NCI-H1436 (cell line): ENCODE measurements at places on chromosomes 11 and 22.

DNA sequence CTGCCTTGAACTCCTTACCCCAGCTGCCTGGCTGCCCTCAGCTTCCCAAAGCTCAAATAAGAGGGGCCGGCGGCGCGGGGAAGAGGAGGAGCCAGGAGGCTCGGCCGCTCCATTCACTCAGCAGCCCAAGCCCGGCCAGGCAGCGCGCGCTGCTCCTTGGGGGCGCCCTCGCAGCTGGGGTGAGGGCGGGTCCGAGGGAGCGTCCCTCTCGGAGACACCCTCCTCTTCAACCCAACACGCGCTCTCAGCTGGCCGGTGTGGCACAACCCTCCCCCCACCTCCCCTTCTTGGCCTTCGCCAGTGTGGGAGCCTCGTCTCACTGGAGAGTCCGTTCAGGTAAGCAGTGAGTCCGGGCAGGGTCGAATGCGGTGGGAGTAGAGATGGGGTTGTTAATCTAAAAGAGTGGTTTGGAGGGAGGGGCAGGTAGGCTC lies at the start of gene WT1:
Gene WT1 (minus strand): TSS at position 29 of the 431 bp plus-strand sequence.
- no peak for DNase-seq

- DNase-seq = no peak
These were observed 89.1 kb downstream of the FAM76B start for GRCh38 chr11:95700471-95700817.

- no peak for DNase-seq
These were observed 31.0 kb downstream of the TMPRSS5 start for GRCh38 chr11:113675003-113675561.

- no peak for DNase-seq
These were observed 59.8 kb downstream of the CEP57 start for GRCh38 chr11:95850137-95850536.

GRCh38 chr11:57468276-57468675 lies 7.9 kb downstream of the RTN4RL2 start:
- DNase-seq = no peak

DNA sequence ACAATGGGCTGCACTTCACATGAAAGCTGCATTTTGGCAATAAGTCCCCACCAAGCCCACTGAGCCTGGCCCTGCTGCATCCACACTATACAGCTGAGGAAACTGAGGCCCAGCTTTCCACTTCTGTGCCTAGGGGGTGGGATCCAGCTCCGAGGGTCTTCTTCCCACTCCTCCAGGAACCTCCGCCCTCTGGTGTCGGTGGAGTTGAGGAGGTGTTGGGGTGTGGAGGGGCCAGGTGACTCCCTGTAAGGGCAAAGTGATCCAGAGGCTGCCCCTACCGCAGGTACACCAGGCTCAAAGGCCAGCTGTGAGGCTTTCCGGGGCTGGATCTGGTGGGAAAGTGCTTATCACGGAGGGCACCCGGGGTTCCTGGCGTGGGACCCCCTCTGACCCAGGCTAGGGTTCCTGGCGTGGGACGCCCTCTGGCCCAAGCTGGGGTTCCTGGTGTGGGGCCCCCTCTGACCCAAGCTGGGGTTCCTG lies 125.0 kb downstream of the KCNQ1 start:
- DNase-seq = no peak

DNA sequence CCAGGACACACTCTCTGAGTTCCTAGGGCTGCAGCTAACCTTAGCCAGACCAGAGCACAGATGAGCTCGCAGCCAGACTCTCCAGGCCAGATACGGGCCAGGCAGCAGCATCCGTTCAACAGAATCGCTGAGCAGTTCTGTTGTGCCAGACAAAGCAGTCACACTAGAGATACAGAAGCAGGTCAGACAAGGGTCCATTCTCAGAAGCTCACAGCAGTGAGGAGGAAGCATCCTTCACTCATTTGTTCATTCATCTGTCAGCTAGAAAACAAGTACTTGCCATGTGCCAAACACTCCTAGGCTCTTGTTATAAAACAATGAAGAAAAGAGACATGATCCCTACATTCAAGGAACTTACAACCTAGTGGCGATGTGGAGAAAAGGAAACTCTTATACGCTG lies 2.6 kb downstream of the LMO2 start:
- no peak for DNase-seq

GRCh38 chr11:112160091-112160848 lies 3.6 kb downstream of the IL18 start:
- DNase-seq = no peak

DNA sequence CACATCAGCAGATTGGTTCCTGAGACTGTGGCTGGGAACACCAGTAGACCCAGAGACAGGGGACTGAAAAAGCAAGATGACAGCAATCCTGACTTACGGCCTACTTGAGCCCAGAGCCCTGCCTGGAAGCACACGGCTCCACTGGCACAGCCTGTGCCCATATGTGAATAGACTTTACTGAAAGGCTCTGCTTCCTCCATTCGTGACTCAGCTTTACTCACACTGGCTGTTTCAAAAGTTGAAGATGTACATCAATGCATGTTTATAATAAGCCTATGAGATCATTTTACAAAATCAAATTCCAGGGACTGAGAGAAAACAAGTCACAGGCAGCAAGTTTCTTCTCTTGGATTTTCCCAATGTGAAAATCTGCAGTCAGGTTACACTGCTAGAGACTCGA lies 134.6 kb upstream of the TEAD1 start:
- DNase-seq = no peak

DNA sequence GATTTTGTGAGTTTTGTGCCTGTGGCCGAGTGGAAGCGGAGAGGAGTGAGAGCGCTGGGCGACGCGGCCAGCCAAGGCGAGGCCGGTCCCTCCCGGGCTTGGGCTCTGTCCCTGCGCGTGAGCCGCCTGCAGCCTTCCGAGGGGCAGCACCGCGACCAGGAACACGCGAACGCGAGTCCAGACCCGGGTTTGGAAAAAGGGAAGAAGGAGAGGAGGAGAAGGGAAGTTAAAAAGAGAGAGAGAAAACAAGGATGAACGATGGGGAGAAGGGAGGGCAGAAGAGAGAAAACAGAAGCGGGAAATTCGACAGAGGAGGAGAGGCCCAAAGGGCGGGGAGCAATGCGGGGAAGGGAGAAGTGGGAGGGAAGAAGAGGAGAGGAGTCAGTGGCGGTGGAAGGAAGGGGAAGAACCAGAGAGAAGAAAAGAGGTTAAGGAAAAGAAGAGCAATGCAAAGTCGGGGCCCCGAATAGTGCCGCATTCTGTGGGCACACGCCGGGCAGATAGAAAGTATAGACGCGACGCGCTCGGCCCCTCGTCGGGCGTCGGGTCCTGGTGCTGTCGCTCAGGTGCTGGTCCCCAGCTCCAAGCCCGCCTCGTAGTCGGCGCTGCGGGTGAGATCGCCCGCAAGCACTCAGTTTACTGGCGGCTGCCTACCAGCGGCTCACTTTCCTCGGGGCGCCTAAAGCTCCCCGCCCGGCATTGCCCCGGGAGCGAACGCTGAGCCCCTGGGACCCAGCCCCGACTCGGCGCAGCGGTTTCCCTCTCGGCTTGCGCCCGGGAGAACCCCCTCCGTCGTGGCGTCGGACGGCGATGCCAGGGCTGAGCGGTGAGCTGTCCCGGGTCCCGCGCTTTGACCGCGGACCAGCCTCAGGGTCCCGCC lies 2.8 kb upstream of the BARX2 start:
- DNase-seq = no peak

GRCh38 chr11:128776424-128777284 lies 82.8 kb downstream of the FLI1 start:
- DNase-seq = no peak

DNA sequence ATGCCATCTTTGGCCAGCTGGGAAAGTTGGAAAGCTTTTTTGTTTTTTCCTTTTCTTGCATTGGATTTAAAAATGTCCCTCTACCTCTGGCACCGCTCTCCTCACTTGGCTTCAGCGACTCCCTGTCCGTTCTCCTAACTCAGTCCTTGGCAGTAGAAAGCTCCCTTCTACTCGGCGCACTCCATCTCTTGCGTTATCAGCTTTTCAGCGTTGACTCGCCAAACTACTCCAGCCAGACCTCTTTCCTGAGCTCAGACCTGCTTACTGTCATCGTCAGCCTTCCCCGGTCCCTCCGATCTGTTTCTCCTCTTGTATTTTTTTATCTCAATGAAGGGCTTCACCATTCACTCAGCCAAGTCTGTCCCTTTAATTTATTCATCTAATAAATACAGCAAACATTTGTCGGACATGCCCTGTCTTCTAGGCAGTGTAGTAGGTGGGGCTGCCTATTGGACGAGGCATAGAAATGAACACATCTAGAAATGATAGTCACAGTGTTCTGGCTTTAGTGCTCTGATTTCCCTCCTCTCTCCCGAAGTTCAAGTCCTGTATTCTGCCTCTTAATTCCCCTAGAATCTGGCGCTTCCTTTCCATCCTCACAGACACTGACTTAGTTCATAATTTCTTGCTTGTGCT lies 839 bp downstream of the CEP164 start:
- DNase-seq = no peak

GRCh38 chr22:48796310-48797015 lies 1031.2 kb downstream of the BRD1 start:
- no peak for DNase-seq

GRCh38 chr11:32586576-32587190 lies 3.1 kb downstream of the EIF3M start:
- DNase-seq = no peak

DNA sequence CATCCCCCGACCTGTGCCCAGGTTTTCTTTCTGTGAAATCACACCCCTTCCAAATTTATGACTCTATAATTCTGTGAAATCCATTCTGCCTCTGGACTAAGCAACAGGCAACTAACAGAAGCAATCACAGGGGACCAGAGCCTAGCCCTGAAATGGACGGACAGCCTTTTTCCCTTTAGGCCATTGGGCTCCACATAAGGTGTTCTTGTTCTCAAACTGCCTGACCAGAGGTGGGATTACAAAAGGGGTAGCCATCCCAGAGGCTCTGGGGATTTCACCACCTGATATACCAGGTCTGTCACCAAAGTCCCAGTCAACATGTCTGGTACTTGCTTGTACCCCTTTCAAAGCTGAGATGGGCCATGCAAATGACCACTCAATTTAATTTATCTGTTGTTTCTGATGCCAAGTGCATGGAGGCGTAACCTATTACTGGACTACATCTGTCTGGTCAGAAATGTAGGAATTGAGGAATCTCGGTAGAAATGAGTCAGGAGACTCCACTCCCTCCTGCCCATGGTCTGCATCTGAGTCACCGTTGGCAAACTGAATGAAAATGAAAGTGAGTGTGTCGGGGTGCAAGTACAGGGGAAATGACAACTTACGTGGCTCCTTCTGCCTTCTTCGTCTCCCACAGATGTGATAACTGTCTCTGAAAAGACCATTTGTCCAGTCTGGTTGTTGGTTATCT lies 10.2 kb downstream of the DKK3 start:
- DNase-seq = no peak
